ENCODE measurements at places on chromosomes 4 and X. TPM values are rescaled to one million over a fixed set of nuclear protein-coding genes. Genes with fewer than 3 reads are reported as not detected.

- DNase-seq = no peak
Observed at GRCh38 chr4:168440442-168441264, 39.6 kb downstream of the DDX60L start.

GRCh38 chr4:40225497-40225896 lies 28.7 kb downstream of the RHOH start:
- DNase-seq = peak; percentile 26

GRCh38 chrX:40105835-40106675 lies 8.3 kb upstream of the BCOR start:
- DNase-seq = peak; percentile 74

DNA sequence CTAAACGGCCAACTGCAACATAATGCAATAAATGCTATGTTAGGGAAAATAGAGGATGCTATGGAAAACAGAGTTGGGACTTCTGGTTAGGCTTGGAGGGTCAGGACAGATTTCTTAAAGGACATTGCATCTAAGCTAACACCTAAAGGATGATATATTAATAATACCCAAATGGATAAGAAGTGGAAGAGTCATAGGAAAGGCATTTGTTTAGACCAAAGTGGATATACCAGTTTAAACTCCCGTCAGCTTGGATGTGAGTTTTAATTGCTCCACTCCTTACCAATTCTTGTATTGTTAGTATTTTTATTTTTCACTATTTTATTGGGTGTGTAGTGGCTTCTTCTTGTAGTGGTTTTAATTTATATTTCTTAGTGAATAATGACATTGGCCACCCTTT lies 93.9 kb downstream of the PTPN13 start:
- no peak for DNase-seq

- DNase-seq = no peak
Observed at GRCh38 chr4:57265831-57266582, 155.8 kb upstream of the IGFBP7 start.

- DNase-seq = no peak
Observed at GRCh38 chr4:147477439-147477838, 3.5 kb upstream of the EDNRA start.

The NEUROG2 gene
- not detected for total RNA-seq
